ENCODE measurements at places on chromosomes 3 and 15.

- DNase-seq = no peak
Observed at GRCh38 chr15:92650966-92651365, 4.6 kb downstream of the FAM174B start.

GRCh38 chr3:66237552-66237951, 16.8 kb downstream of the SLC25A26 start:
- no peak for DNase-seq

- DNase-seq = no peak
Observed at GRCh38 chr3:154235330-154235729, 89.0 kb downstream of the DHX36 start.

DNA sequence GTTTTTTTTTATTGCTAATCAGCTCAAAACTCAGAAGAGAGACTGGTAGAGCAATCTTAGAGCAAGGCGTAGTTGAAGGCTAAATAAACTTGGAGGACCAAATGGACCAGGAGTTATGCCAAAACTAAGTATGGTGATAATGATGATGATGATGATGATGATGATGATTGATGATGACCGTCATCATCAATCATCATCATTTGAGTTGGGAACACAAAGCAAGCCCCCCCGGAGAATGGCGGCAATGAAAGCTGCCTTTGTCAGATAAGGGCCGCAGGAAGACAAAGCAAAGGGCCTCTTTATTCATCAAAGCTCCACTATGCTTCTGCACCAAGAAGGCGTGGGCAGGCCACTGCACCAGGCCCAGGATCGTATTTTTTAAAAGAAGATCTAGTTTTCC, 82.1 kb upstream of the RAD18 start:
- DNase-seq = no peak

- no peak for DNase-seq
Observed at GRCh38 chr15:41877631-41878354, 16.1 kb downstream of the SPTBN5 start.

GRCh38 chr3:21100656-21101359, 650.2 kb downstream of the ZNF385D start:
- DNase-seq = no peak

DNA sequence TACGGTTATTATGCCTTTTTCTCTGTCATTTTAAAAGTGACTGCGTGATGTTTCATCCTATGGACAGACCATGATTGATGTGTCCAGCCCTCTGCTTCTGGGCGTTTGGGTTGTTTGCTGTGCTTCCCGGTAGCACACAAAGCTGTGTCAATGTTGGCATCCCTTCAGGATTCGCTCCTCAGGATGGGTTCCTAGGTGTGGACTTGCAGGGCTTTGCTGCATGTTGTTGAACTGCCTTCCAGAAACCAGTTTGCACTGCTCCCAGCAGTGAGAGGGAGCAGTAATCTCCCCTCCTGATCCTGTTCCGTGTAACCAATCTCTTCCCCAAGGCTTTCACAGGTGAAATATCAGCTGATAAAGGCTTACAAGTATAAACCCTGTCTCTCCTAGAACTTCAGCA, 787 bp downstream of the TRPM1 start:
- DNase-seq = no peak
